ENCODE measurements at places on chromosomes 5 and 9. TPM values are rescaled to one million over a fixed set of nuclear protein-coding genes. Genes with fewer than 3 reads are reported as not detected.
A peak's percentile ranks its signal among the peaks of the same experiment; 100 is the strongest.

The SLC45A2 gene
- not detected for total RNA-seq

The PCDHB10 gene
- total RNA-seq, result 0.89 TPM

- H3K27ac ChIP-seq, result no peak overlapping the region
- H3K4me3 ChIP-seq, result no peak overlapping the region
- DNase-seq, result no peak
- peaks cover 14% of the 10 kb centered on the region for H3K4me1 ChIP-seq
Measured at GRCh38 chr5:38607396-38607795, 51.0 kb upstream of the LIFR start.

DNA sequence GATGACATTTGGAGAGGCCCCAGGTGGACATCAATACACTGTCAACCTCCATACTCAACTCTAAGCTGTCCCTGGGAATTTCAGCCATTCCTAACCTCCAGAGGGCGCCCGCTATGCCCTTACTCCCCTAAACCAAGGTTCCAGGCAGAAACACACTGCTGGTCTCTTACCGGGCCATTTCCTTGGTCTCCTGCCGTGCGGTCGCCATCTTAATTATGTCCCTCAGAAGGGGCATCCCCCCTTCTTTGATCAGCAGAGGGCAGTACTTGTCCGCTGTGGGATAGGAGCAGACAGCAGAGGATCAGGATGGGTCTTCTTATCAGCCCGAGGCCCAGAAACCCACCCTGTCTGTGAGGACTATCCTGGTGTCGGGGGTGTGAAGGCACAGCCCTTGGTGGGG is 9.3 kb upstream of the ZDHHC12 start:
- no peaks in the 10 kb centered on the region for H3K27me3 ChIP-seq
- peak; percentile 98 for DNase-seq
- H3K36me3 ChIP-seq, result no peaks in the 10 kb centered on the region
- H3K27ac ChIP-seq, result no peak overlapping the region
- H3K4me1 ChIP-seq, result no peaks in the 10 kb centered on the region
- H3K4me3 ChIP-seq, result no peak overlapping the region

GRCh38 chr9:14075218-14075617 is 238.7 kb downstream of the NFIB start:
- no peak for DNase-seq
- H3K4me3 ChIP-seq, result no peak overlapping the region
- H3K36me3 ChIP-seq, result no peaks in the 10 kb centered on the region
- H3K4me1 ChIP-seq, result no peaks in the 10 kb centered on the region
- H3K27me3 ChIP-seq, result no peaks in the 10 kb centered on the region

GRCh38 chr9:111794835-111795556 is at the start of gene SHOC1:
Gene SHOC1 (minus strand): TSS chr9:111794937. CDS start chr9:111791418, 3,519 bp downstream.
- no peak within 1 kb of the TSS for H3K4me3 ChIP-seq
- no peak for DNase-seq
- H3K4me1 ChIP-seq, result no peaks in the 10 kb centered on the region

Measured in GM23338 (cell line).